Stimulated activated CD4-positive, alpha-beta T cell treated with anti-CD3 and anti-CD28 coated beads, Interleukin-15, amount 100 ng/mL, for 1 hour (primary cell): ENCODE measurements at places on chromosomes 1 and 21.

GRCh38 chr21:46457801-46458314, 833 bp upstream of the DIP2A start:
- DNase-seq, result peak; percentile 27

DNA sequence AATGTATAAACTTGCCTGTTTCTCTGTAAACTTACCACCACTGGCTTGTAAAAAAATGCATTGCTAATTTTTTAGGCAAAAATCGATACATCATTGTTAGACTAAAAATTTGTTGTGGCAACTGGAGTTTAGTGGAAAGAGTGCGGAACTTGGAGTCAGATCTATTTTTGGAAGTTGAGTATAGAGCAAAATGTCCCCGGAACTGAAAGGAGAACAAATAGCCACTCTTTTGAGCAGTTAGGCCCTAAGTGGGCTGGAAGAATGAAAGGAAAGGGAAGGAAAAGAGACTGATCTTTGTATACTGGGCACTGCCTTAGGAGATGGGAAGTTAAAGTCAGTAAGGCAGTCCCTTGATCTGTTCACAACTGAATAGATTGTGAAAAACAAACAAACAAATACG, 30.2 kb downstream of the OPTC start:
- no peak for DNase-seq

DNA sequence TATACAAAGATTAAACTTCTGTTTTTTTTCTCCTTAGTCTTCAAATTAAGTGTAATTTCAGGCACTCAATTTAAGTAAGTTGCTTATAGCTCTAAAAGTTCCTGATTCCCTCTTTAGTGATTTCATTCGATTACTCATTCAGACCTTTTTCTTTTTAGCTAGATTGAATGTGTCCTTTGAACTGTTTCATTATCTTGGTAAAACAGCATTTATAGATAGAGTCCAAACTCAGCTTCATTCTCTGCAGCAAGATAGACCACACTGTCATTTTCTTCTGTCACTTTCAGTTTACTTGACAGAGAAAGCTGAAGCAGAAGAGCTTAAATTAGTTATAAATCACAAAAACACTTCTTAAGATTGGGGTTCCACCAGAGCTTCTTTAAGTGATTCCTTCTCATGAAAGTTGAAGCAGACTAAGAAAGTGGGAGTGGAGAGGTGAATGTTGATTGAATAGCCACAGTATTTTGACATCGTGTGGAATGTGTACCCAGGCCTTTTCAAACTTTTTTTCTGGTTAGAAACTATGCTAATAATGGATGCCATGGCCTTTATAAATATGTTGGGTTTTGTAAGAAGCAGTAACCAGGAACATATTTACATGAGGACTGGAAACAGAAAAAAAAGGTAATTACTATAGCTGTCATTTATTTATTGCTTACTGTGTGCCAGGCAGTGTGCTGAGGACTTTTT, 52.2 kb downstream of the ZBTB40 start:
- DNase-seq, result no peak

DNA sequence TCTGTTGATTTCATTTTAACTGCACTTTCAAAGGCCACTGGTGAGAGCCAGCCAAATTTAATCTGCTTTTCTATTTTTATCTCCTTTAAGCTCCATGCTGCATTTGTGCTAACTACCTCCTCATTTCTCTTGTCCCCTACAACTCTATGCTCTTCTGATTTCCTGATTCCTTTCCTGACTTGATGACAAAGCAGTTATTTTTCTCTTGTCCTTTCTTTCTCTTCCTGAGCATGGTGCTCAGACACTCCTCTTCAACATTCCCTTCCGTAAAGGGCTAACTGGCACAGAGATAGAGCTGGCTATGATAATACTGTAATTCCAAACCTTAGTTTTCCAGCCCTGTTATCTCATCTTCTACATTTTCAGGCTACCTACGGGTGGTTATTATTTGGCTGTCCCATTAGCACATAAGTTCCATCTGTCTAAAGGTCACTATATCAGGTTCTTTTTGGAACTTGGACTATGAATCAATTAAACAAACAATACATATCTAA, 6.8 kb upstream of the BCAS2 start:
- no peak for DNase-seq

- no peak for DNase-seq
Observed at GRCh38 chr1:112618114-112618720, 724 bp downstream of the ST7L start.

DNA sequence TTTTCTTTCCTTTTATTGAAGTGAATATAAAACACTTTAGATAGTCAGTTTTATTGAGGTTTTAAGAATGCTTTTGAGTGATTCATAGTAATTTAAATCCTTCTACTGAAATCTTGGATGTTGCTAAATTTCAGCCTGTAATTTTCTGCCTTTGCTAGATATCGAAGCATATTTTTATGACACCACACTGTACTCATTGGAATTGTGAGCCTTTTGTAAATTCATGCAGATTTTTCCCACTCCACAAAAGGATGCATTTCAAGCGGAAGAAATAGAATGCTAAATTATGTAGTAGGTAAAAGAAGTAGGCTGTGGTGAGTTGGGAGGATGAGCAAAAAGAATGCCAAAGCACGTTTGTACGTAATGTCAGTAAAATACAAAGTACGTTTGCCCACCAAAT, 13.8 kb downstream of the SNX7 start:
- no peak for DNase-seq

GRCh38 chr1:53648516-53648915, 90.4 kb downstream of the GLIS1 start:
- DNase-seq, result no peak

- no peak for DNase-seq
Observed at GRCh38 chr1:159510229-159510541, 25.6 kb downstream of the OR10J5 start.

DNA sequence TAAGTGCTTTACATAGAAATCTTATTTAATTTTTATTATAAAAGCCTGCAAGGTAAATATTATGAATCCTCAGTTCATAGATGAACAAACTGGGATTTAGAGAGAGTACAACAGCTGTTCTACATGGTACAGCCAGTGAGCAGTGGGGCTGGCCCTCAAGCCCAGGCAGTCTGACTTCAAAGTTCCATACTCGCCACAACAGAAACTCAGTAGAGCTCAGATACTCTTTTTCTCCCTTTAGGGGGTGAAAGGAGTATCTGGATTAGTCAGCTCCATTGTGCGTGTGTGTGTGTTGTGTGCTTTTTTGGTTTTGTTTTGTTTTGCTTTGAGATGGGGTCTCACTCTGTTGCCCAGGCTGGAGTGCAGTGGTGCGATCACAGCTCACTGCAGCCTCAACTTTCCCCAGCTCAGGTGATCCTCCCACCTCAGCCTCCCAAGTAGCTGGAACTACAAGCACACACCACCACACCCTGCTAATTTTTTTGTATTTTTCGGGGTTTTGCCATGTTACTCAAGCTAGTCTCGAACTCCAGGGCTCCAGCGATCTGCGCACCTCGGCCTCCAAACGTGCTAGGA, 378.5 kb downstream of the SMYD3 start:
- no peak for DNase-seq

DNA sequence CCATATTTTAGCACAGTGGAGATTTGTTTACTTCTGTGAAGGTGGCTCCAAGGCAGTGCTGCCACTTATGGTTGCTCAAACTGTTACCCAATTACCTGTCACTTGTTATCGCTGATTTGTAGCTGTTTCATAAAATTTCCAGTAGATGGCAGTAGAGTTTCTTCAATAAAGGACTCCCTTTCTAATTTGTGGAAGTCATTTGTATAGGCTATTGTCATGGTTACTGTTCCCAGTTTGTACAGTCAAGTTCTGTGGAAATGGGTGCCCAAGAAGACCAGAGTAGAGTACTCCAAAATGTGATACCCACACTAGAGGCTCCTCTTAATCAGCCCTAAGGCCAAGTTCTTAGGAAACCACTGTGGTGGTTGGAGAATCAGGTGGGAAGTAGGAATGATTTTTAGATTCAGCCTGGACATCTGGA, 186.1 kb downstream of the CLEC20A start:
- DNase-seq, result no peak

- DNase-seq, result no peak
Observed at GRCh38 chr1:168903237-168903830, 174.3 kb upstream of the DPT start.

- DNase-seq, result no peak
Observed at GRCh38 chr1:13450204-13450603, 40.0 kb downstream of the PRAMEF20 start.

DNA sequence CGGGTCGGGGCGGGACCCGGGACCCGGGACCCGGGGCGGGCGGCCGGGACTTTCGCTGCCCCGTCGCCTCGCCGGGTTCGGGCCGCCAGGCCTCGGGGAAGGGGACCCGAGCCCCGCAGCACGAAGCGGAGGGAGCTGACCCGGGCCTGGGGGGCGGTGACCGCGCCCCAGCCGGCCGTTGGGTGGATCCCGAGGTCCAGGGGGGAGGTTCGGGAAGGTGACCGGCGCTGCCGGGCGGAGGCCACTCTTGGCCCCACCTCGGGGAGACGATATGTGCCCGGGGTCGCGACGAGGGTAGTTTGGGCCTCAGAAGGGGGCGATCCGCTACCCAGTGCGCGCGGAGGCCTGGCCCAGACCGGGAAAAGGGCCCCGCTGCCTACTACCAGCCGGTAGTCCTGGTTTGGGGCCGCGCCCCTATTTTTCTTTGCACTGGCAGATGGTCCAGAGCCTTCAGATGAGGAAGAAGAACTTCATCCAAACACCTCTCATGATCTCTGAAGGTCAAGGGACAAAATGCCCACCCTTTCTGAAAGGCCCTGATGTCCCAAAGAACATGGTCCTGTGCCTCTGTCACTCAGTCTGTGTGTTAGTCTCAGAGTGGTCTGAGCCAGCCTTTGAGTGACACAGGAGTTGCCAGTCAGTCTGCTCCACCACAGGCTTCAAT, 766 bp downstream of the AGO4 start:
- no peak for DNase-seq

- DNase-seq, result no peak
Observed at GRCh38 chr1:235649368-235650163, at the start of gene GNG4. Gene GNG4 (minus strand): TSS chr1:235649784. CDS start chr1:235583838, 65,946 bp downstream.

DNA sequence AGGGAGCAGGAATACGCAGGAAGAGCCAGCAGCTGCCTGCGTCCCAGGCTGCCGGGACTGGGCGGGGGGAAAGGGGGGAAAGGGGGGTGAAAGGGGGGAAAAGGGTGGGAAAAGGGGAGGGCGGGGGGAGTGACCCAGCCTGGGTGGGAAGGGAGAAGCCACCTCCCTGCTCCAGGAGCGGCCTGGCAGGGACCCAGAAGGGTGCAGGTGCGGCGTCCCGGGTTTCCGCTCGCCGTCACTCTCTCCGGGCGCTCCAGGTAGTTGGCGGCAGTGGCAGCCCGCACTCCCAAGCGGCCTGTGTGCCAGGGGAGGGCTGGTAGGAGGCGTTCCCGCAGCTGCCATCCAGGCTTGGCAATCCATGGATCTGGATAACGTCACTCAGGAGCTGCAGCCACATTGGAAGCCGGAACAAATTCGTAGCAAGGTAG, 141.0 kb upstream of the NGF start:
- DNase-seq, result no peak

- no peak for DNase-seq
Observed at GRCh38 chr1:106699433-106699832, 357.0 kb upstream of the PRMT6 start.

DNA sequence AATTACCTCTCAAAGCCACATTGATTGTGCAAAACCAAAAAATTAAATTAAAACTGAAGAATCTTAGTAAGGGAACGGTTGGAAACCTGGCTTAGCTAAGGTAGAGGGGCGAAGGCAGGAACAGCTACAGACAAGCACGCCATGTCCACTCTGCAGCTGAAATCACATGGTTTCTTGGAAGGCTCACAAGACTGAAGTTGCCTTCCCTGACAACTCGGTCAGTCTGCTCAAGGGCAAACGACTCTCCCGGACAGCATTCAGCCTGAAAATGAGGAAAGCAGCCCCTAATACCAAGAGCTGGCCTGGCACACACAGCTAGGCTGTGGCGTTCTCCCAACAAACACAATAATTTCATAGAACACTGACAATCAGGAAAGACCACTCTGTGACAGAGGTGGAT, 22.7 kb upstream of the BECN2 start:
- DNase-seq, result no peak

DNA sequence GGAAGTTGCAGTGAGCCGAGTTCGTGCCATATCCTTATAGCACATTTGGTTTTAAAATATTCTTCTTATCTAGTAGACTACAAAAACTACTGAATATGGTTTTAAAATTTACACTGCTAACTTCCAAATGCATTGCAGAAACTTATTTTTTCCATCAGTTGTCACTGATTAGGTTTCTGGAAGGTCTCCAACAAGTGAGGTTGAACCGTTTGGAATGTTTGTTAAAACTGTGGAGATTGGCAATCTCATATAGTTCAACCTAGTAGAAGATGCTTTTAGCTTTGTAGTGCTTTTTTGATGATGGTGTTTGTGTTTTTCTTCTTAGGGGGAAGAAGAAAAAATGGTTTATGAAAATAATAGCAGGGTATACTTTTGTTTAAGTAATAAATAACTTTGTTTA, 12.9 kb downstream of the CENPF start:
- DNase-seq, result no peak

DNA sequence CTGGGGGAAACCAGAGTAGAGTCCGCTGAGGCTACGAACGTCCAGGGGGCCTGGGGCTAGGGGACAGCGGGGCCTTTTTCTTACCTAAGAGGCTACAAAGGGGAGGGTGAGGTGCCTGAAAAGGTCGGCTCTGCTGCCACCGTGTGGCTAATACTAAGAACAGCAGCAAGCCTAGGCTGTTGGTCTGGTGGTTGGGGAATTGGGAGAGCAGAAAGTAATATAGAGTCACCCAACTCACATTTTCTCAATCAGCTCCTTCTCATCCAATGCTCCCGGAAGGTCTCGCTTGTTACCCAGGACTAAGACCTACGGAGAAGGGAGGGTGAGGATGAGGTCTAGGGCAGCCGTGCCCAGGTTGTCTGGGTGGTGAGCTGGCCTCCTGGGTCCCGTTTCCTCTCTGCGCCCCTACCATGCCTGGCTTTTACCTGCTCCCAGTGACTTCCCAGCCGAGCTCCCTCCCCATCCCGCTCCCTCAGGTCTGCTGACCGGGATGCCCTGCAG, 9.3 kb downstream of the ARL8A start:
- no peak for DNase-seq

DNA sequence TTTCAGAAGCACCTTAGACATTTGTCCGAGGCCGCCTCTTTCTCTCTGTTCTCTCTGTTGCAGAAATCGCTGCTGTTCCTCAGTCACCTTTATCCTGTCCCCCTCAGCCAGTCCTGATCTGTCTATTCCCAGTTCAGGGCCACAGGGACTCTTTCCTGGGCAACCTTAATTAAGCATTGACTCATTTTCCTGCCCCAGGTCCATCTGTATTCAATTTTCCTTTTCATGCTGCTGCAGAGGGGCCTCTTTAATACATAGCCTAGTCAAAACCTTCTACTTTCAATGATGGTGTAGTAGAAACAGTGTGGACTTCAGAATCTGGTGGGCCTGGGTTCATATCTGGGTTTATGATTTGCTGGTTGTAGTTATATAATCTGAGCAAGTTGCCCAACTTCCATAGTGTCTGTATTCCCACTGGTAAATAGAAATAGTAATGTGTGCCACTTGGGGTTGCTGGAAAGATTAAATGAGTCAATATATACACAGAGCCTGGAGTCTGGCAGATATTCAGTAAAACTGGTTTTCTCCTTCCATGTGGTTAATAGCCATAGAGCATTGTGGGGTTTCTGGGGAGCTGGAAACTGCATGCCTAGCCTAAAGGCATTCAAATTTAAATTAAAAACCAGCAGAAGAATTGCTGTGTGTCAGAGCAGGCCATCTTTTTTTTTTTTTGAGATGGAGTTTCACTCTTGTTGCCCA, 4.5 kb downstream of the TRAF5 start:
- no peak for DNase-seq
